GM04504 (cell line): ENCODE measurements at places on chromosomes 3 and 15.

DNA sequence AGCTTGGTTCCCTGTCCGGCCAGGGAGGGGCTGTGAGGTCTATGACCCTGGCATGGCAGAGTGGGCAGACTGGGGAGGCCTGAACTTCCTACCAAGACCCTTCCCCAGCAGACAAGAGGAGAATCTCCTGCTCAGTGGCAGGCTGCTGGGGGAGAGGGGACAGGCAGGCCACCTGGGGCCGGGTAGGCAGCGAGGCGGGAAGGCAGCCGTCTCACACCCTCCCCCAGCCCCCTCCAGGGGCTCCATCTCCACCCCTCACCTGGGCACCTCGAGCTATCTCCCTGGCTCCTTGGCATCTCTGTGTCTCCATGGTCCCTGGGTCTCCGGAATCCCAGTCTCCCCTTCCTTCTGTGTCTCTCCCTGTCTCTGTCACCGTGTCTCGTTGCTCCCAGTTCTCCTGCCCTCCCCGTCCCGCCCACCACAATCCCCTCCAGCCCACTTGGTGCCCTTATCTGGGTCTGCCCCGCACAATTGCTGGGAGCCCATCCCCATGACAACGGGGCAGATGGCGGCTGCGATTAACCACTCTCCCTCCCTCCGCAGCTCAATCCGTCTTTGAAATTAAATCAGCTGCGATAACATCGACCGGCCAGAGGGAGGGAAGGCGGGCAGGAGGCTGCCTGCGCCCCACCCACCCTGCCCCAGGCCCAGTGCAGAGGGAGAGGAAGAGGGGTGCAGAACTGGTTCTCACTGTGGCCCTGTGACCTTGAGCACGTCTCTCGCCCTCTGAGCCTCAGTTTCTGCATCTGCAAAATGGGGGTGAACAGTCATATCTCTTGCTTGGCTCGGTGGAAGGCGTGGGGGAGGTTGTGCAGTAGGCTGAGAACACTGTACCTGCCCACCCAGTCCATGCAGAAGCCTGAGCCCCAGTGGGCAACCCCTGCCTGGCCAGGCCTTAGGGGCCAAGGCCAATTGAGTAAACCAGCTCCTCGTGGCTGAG is 9.6 kb downstream of the DNAJB8 start:
- DNase-seq: no peak

- no peak for DNase-seq
Observed at GRCh38 chr3:135155228-135155627, 360.2 kb downstream of the EPHB1 start.

DNA sequence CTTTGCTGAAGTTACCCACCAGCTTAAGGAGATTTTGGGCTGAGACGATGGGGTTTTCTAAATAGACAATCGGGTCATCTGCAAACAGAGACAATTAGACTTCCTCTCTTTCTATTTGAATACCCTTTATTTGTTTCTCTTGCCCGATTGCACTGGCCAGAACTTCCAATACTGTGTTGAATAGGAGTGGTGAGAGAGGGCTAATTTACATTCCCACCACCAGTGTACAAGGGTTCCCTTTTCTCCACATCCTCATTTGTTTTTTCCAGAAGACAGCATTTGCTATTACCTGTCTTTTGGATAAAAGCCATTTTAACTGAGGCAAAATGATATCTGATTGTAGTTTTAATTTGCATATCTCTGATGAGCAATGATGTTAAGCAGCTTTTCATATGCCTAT is 329.9 kb upstream of the TPRG1 start:
- no peak for DNase-seq

DNA sequence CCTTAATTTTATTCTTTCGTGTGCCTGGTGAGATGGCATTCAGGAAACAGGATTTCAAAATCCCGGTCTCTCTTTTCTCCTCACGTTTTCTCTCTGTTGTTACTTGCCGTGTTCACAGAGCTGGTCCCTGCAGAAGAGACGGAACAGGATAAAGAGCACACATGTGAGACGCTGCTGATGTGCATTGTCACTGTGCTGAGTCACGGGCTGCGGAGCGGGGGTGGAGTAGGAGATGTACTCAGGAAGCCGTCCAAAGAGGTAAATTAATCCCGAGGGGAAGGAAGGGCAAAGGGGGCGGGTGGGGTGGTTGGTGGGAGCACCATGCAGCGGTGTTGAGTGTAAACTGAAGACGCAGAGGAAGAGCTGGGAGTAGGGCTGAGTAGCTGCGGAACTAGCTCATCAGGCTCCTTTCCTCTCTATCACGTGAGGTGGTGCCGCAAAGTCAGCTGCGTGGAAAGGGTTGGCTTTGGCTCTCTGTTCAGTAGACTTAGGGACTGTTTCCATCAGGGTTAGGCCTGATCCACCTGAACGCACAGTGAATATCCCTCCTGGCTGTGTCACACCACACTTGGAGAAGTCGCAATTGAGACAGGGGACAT is 164.8 kb upstream of the BHLHE40 start:
- no peak for DNase-seq

GRCh38 chr15:29756358-29757267 is 65.7 kb downstream of the TJP1 start:
- DNase-seq: no peak

DNA sequence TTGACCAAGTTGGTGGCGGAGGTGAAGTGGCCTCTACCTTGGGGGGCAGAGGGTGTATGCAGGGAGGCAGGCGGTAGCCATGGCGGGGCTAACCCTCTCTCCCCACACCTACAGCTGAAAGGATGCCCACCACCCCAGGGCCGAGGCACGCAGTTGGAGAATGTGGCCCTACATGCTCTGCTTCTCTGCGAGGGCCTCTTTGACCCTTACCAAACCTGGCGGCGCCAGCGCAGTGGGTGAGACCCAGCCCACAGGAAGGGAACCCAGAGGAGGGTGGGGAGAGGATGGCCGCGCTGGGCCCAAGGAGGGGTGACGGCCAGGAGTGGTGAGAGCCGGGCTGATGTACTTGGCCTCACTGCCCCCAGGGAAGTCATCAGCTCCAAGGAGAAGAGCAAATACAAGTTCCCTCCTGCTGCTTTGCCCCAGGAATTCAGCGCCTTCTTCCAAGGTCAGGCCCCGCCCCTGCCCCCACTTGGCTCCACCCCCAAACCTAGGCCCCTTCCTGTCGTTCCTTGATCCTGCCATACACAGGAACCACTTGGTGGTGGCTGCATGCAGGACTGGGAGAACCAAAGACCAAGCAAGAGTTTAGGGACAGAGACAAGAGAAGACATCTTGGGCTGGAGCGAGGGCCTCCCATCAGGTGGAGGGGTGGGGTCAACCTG is 9.8 kb downstream of the NBEAL2 start:
- no peak for DNase-seq

DNA sequence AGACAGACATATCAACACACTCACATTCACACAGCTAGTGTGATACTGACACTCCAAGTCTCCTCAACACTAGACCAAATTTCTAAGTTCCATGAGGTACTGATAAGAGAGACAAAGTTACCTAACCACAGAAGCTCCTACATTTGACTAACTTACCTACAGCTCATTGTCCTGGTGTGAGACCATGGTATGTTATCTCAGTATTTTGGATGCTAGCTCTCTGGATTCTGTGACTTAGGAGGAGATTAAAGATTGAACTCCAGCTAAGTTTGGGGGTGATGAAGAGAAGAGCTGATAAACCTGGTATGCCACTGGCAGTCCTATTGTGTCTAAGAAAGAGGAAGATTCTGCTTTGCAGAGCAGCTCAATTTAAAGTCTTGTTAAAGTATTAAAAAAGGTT is 144.0 kb upstream of the MYRIP start:
- no peak for DNase-seq

DNA sequence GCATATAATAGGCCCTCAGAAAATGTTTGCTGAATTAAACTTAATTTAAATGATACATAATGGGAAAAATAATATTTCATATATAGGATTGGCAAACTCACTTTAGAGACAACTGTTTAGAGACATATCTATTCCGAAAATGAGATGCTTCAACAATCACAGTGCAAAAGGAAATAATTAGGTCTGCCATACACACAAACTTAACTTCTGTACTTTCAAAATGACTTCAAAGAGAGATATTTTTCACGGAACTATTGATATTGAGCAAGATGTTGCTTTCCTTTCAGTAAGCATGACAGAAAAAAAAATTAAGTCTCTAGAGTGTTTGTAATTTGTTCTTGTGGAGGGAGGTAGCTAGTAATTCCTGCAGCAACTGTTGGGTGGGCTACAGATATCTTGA is 769.5 kb downstream of the TUSC7 start:
- no peak for DNase-seq

DNA sequence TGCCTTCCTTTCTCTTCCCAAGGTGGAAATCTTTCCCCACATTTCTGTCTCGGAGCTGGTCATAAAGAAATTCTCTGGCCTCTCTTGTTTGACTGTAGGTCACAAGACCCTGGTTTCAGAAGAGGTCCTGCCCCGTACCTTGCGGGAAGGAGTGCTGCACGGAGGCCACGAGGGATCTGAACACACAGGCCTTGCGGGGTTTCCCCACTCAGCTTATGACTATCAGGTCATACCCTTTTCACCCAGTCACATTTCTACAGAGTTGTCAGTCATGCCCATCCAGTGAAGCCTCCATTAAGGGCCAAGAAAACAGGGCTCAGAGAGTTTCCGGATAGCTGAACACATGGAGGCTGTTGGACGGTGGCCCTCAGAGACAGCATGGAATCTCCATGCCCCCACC is 54.7 kb upstream of the ATP13A3 start:
- DNase-seq: no peak

- DNase-seq: no peak
Observed at GRCh38 chr15:65275104-65275727, 11.5 kb downstream of the PARP16 start.

DNA sequence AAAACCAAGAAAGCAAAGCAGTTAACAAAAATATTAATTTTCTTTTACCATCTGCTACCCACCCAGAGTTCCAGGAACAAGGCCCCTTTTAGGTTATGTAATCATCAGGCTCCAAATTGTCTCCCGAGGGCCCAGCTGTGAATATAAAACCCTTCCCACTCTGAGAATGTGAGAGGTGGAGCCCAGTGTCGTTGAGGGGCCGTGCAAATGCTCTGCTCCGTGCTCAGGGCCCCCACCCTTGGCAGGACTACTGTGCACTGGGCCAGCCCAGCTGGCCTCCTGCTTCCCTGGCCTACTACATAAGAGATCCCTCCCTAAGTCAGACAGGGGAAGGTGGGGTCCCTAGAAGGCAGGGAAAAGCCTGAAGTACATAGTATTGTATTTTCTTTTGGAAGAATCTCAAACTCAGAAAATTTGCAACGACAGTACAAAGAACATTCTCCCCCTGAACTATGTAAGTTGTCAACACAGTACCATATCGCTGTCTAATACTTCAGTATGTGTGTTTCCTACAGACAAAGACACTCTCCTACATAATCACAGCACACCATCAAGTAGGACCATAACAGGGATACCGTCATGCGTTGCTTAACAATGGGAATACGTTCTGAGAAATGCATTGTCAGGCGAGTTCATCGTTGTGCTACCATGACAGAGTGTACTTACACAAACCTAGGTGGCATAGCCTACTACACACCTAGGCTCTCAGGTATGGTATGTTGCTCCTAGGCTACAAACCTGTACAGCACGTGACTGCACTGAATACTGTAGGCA is 4.4 kb upstream of the CLEC3B start:
- no peak for DNase-seq

DNA sequence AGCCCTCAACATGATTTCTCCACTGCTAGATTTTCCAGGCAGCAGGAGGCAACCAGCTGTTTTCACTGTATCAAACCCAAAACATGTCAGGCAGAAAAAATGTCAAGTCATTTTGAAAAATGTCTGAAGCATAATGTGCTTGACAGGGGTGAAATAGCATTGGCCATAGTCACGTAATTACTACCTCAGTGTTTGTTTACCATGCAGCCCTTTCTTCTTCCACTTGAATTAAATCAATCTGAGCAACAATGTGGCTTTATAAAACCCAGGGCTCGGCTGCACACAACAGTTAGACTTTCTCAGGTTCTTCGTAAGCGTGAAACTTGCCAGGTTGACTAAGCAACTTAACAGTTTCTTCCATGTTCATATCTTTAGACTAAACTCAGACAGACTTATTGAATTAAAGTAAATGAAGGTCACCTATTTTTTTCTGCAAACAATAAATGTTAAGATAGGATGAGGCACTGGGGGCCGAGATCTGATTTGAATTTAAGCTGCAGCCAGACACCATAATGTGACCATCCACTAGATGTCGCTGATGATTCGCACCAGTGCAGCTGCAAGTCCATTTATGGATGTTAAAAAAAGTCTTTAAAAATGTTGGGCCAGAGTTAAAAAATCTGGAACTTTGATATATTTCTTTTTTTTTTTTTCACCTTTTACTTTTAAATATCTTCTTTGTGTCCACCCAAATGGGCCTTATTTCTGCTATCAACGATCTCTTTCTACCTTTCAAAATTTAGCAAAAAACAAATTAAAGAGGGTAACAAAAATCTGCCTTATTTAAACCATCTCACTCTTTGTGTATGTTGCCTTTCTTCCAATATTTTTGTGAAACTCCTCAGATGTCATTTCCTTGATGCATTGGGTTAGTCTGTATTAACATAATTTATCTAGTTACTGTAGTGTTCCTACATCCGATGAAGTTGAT is 305.9 kb downstream of the CACNA2D3 start:
- DNase-seq: peak; percentile 56

DNA sequence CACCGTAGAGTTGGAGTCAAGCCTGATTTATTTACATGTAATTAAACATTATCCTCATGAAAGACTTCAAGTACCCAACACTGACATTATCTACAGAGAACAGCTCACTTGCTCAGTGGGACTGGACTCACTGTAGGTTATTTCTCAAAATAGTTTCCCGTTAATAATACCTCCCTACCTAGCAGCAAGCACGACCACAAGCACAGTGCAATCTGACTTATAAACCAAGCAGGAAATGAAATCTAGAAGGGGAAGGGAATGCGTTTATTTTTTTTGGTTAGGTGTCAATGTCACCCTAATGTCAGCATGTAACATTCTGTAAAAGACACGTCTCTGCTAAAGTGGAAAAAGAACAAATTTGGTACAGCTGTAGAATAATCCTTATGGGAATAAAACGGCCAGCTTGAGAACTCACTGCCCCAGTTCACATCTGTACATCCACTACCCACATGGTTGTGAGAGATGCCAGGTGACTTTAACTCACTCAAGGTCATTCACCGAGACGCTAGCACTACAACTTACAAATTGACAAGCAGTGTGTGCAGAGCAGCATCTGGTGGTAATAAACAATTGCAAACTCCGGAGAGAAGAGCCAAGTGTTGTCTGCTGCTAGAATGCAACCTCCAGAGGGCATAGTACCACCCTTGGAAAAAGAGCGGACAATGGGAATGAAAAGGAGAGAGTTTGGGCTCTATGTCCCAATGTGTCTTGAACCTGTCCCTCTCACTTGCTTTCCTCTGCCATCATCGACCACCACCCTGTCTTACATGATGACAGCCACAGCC is 242.5 kb downstream of the CADPS start:
- peak; percentile 2 for DNase-seq

DNA sequence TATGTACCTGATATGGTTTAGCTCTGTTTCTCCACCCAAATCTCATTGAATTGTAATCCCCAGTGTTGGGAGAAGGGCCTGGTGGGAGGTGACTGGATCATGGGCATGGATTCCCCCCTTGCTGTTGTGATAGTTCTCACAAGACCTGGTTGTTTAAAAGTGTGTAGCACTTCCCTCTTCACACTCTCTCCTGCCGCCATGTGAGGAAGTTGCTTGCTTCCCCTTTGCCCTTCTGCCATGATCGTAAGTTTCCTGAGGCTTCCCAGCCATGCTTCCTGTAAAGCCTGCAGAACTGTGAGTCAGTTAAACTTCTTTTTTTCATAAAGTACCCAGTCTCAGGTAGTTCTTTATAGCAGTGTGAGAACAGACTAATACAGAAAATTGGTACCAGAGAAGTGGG is 93.1 kb downstream of the C3orf70 start:
- no peak for DNase-seq

- DNase-seq: no peak
Observed at GRCh38 chr15:59873644-59874272, 130.4 kb upstream of the FOXB1 start.
